Activated CD8-positive, alpha-beta memory T cell treated with anti-CD3 and anti-CD28 coated beads for 1 hour (primary cell): ENCODE measurements at places on chromosomes 6 and 20.

- no peak for DNase-seq
These were observed 30.0 kb upstream of the UST start for GRCh38 chr6:148716811-148717210.

DNA sequence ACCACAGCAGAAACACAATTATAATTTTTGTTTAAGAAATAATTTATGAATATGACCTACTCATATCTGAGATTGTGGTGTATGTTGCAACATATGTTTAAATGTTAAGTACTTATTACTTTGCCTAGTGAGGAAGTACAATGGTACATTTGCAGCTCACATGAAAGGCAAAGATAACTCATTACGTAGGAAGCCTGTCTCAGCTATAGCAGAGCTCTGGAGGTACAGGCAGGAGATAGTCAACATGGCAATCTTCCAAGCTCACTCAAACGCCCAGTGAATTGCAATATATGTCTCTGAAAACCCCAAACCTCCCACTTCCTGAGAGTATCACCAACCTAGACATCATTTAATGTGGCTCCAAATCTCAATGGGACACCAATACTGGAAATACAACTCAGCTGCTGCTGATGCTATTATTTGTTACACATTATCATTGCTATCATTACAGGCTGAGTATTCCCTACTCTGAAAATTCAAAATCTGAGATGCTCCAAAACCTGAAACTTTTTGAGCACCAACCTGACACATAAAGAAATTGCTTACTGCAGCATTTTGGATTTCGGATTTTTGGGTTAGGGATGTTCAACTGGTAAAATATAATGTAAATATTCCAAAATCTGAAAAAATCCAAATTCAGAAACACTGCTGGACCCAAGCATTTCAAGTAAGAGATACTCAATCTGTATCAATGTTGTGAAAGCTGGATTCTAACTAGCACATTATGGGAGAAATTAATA is 25.1 kb upstream of the GSTA4 start:
- DNase-seq = no peak

DNA sequence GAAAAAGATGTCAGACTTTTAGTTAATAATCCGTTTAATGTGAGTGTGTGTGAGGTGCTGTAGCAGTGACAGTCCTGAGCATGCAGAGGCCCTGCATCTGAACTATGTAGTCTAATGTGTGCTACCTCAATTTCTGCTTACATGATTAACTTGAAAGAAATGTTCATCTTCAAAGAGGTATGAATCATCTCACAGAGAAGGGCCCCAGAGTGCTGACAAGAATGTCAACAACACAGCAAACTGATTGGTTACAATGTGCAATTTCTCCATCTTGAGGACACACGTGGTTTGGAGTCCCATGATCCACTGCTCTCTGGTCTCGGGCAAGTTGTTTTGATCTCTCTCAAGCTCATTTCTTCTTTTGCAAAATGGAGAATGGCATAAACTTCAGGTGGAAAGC is 61.7 kb upstream of the EMILIN3 start:
- no peak for DNase-seq

DNA sequence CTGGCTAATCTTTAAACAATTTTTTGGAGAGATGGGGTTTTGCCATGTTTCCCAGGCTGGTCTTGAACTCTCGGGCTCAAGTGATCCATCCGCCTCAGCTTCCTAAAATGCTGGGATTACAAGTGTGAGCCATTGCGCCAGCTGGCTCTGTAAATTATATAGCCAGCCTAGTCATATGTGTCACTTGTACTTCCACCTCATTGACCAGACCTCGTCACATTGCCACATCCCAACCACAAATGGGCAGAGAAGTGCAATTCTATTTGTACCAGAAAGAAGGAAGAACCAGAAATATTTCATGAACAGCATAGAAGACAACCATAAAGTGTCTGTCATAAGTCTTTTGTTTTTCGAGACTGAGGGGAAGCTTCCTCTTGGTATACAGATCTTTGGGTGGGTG is 304.9 kb upstream of the RNF24 start:
- DNase-seq = no peak
